ENCODE measurements at places on chromosomes 12 and 14. TPM values are rescaled to one million over a fixed set of nuclear protein-coding genes. Genes with fewer than 3 reads are reported as not detected.

RPL10L gene
- not detected for total RNA-seq

NINJ2 gene
- total RNA-seq = 10.9 TPM

CACNA2D4 gene
- total RNA-seq = 0.81 TPM

VDR gene
- 15.4 TPM for total RNA-seq

SLC25A21 gene
- total RNA-seq = not detected

PCED1B gene
- total RNA-seq = 3.0 TPM

RPS6KL1 gene
- 9.4 TPM for total RNA-seq

SERPINA10 gene
- total RNA-seq = not detected

KIF26A gene
- not detected for total RNA-seq

DDN gene
- 0.66 TPM for total RNA-seq

SLC5A8 gene
- not detected for total RNA-seq

SERPINA12 gene
- not detected for total RNA-seq

PLA2G1B gene
- total RNA-seq = not detected

GDF3 gene
- not detected for total RNA-seq

NID2 gene
- total RNA-seq = 0.23 TPM

SSPN gene
- total RNA-seq = 10.6 TPM

PPFIA2 gene
- total RNA-seq = not detected

OASL gene
- 18.0 TPM for total RNA-seq

TSHR gene
- not detected for total RNA-seq

AQP6 gene
- total RNA-seq = 1.8 TPM

RASAL1 gene
- total RNA-seq = 0.33 TPM

LAG3 gene
- 0.05 TPM for total RNA-seq

INHBC gene
- total RNA-seq = not detected

TAS2R8 gene
- total RNA-seq = not detected

PLBD2 gene
- 11.8 TPM for total RNA-seq

JPH4 gene
- total RNA-seq = not detected

NUBPL gene
- total RNA-seq = 4.4 TPM

HVCN1 gene
- not detected for total RNA-seq

TAS2R10 gene
- 0.36 TPM for total RNA-seq

RAD51AP1 gene
- 14.7 TPM for total RNA-seq

FAM186B gene
- 0.23 TPM for total RNA-seq

GEMIN2 gene
- total RNA-seq = 15.7 TPM

RASSF8 gene
- not detected for total RNA-seq

PUS1 gene
- 70.5 TPM for total RNA-seq

ACOT6 gene
- not detected for total RNA-seq

MEG3 gene
- not detected for total RNA-seq

DNAJC22 gene
- total RNA-seq = 8.2 TPM

FOXM1 gene
- 68.9 TPM for total RNA-seq

KCTD10 gene
- total RNA-seq = 38.4 TPM

CEP83 gene
- total RNA-seq = 17.7 TPM

ATF1 gene
- 61.0 TPM for total RNA-seq

ORAI1 gene
- 16.9 TPM for total RNA-seq

OR4L1 gene
- total RNA-seq = not detected

ANO4 gene
- total RNA-seq = not detected

TMEM253 gene
- 0.41 TPM for total RNA-seq

FGF23 gene
- total RNA-seq = not detected

TAC3 gene
- not detected for total RNA-seq

PRPH gene
- not detected for total RNA-seq

GLS2 gene
- total RNA-seq = 6.9 TPM

DIO2 gene
- total RNA-seq = not detected

DBX2 gene
- not detected for total RNA-seq

VASH1 gene
- not detected for total RNA-seq

ST8SIA1 gene
- total RNA-seq = not detected

TPPP2 gene
- not detected for total RNA-seq

All from HT-29 (cell line).